ENCODE measurements at places on chromosomes 16 and 17.

DNA sequence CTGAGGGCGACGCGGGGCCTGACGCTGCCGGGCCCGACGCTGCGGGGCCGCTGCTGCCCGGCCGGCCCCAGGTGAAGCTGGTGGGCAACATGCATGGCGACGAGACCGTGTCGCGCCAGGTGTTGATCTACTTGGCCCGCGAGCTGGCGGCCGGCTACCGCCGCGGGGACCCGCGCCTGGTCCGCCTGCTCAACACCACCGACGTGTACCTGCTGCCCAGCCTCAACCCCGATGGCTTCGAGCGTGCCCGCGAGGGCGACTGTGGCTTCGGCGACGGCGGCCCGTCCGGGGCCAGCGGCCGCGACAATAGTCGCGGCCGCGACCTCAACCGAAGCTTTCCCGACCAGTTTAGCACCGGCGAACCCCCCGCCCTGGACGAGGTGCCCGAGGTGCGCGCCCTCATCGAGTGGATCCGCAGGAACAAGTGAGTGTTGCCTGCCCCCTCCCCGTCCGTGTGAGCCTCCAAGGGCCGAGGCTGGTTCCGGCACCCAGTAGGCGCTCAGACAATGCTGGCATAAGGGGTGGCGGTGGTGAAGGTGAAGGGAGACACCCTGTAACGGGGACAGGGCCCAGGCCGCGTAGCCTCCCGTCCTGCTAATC, 676 bp downstream of the CPD start:
- DNase-seq: no peak

DNA sequence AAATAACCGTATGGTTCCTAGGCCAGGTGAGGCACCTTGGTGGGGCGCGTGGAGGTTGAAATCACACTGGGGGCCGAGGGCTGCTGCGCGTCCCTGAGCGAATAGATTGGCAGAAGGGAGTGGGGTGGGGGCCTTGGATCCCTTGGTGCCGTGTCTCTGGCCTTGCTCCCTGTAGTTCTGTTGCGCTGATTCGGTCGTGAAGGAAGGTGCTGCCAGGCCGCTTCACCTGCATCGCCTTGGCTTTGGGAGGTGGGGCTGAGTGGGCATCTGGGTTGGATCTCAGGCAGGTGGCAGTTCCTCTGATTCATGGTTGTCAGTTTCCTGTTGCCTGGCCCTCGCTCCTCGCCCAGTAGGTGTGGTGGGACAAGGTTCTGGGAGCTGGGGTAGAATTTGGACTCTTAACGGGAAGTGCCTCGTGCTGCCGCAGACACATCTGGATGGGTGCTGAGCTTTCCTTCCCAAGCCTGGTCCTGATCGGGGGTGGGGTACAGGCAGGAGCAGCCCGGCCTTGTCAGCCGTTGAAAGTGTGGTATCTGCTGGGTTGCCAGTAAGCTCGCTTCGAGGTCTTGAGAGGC, 30.1 kb downstream of the PGS1 start:
- DNase-seq: no peak

GRCh38 chr17:2393174-2393953, 7.5 kb downstream of the MNT start:
- peak; percentile 89 for DNase-seq

GRCh38 chr17:38942696-38943334, 17.4 kb downstream of the LASP1NB start:
- no peak for DNase-seq

DNA sequence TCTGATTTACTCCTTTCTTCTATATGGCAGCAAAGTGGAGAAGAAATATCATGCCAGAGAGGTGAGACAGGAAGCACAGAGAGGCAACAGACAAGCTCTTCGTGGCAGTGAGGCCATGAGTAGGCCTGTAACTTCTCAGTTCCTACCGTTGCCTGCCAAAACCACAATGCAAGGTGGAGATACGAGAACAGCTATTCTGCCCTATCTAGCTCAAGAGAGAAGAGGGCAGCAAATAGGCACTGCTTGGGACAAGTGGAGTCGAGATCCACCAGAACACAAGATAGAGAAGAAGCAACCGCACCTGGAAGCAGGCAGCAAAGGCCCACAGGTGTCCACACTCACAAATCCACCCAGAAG, 24.8 kb downstream of the RANBP10 start:
- no peak for DNase-seq

GRCh38 chr17:45990886-45991285, 8.2 kb upstream of the STH start:
- no peak for DNase-seq

DNA sequence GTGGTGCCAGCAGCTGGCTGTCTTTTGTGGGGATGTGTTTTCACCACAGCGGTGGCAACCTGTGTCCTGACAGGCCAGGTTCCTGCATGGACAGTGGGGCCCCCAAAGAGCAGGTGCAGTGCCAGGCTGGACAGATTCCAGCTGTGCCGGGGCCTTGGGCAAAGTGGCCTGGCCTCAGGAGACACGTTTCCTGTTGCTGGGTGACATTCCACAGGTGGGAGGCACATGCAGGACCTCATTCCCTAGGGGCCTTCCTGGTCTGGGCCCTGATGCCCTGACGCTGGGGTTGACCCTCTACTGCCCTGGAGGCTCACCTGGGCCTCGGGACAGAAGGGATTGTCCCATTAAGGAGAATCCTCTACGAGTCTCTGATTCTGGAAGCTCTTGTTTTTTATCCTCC, 182.4 kb downstream of the RAB11FIP4 start:
- no peak for DNase-seq

- no peak for DNase-seq
Measured at GRCh38 chr16:12017558-12017957, 41.0 kb downstream of the SNX29 start.

DNA sequence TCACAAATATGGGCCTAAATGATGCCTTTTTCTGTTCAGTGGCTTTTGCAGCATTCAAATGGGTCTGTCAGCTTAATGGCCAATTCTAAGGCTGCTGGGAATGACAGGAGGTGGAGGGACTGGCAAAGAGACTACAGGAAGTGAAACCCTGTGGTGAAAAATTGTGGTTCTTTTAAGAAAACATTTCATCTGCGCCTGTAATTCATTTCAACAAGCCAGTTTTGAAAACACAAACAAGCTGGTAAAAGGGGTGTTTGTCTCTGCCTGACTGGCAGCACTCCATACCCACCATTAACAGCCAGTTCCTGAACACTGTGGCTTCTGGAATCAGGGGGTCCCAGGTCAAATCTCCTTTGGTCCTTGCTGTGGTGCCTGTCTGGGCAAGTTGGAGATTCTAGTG, 3.6 kb upstream of the KDM8 start:
- no peak for DNase-seq

GRCh38 chr16:70604407-70605282, 41.7 kb upstream of the IL34 start:
- DNase-seq: no peak

GRCh38 chr17:66234611-66235010, 5.4 kb upstream of the APOH start:
- no peak for DNase-seq

- no peak for DNase-seq
Measured at GRCh38 chr16:57639172-57639887, 10.9 kb downstream of the ADGRG1 start.

DNA sequence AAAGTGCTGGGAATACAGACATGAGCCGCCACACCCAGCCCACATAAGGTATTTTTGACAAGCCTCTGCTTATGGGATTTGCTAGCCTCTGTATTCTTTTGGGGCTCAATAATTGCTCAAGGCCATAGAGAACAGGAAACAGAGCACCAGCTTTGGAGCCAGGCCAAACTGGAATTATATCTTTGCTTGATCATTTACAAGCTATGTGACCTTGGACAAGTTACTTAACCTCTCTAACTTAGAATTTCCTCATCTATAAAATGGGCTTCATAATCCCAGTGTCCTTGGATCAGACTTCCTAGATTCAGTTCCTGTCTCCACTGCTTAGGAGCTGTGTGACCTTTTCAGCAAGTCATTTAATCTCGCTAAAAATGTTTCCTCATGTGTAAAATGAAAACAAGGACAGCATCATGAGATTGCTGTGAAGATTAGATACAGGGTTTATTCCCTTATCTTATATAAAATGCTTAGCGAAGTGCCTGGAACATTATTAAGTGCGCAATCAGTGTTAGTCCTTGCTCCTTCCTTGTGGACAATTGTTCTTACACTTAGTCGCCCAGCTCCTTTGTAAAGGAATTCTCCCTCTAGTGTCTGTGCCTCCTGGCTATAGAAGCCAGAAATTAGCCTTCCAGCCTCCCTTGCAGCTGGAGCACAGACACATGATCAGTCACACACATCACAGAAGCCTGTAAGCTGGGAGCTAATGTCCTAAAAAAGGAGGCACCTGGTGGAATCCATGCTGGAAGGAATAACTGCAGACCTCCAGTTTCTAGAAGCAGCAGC, 16.6 kb downstream of the KRT9 start:
- DNase-seq: no peak

DNA sequence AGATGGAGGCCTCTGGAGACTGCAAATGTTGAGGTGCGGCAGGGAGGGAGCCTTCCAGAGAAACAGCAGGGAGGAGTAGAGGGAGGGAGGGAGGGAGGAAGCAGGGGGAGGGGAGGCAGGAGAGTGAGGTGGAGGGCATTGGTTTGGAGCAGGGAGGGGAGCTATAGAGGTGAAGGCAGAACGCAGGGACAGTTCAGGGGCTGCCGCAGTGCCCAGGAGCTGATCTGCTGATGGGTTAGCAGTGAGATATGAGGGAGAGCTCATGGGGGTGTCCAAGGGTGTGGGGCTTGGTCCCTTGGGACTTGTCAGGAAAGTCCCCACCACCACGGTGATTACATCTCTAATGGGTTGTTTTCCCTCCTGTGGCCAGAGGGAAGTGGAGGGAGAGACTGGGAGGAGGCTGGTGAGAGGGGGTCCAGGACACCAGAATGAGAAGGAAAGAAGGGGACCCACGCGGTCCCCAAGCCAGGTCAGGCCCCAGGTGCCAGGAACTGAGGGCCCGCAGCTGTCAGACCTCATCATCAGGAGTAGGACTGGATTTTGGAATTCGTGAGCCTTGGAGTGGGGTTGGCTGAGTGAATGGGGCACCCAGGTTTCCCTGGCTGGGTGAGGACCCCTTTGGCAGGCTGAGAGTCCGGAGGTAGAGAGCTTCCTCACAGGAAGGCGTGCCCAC, 11.2 kb downstream of the CA4 start:
- DNase-seq: no peak
